ENCODE measurements at places on chromosomes 5 and 9.
A peak's percentile ranks its signal among the peaks of the same experiment; 100 is the strongest.

- DNase-seq, result no peak
These were observed 235.6 kb downstream of the DNAH5 start for GRCh38 chr5:13708906-13709305.

DNA sequence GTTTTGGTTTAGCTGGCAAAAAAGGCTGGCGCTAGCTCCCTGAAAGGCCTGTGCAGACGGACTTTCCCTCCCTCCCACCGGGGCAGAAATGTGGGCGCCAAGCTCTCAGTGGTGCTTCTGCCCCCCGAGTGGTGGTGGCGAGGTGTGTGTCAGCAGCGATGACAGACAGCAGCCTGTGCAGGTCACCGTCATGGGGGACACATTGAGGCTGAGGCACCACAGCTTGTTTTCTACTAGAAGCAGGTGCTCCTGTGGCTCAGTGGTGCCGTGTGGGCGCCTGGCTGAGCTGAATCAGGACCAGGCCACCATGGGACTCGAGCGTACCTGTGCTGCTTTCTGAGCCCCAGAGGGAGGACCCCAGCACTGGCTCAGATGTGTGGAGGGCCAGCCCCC is 6.2 kb downstream of the WNK2 start:
- no peak for DNase-seq

DNA sequence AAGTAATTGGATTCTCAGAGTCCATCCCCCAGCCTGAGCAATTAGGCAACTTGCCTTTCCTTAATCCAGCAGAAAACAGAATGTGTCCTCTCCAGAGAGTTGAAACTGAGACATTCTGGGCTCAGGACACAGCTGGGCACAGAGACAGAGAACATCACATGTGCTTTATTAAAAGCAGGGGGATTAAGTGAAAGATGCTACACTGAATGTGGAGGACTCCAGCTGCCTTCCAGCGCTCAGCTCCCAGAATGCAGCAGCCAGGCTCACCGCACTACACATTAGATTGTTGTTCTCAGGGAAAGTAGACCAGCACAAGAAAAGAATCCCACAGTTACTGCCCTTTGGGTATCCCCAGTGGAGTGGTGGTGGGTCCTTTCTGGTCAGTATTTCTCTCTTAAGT is 141.6 kb upstream of the IL12B start:
- no peak for DNase-seq

DNA sequence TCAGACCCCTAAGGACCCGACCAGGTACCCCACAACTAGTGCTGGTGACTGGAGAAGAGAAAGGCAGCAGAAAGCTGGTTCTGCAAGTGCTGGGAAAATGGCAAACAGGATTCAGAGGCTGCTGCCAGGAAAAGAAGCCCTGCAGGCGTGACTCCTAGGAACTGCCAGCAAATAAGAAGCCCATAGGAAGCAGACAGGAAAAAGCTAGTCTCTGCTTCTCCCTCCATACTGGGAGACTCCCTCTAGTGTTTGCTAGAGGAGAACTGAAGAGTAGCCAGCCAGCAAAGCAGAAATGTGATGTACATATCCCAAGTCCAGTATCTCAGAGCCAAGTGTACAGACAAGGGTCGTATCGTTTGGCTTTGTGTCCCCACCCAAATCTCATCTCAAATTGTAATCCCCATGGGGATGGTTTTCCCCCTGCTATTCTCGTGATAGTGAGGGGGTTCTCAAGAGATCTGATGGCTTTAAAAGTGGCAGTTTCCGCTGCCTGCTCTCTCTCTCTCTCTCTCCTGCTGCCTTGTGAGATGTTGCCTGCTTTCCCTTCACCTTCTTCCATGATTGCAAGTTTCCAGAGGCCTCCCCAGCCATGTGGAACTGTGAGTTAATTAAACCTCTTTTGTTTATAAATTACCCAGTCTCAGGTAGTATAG is 38.1 kb upstream of the TUSC1 start:
- peak; percentile 0 for DNase-seq

GRCh38 chr9:114805670-114806525 is at the start of gene TNFSF15:
Gene TNFSF15, minus strand, starts transcription at chr9:114806039. Its CDS starts 27 bp downstream, at chr9:114806012.
- DNase-seq, result peak; percentile 12

DNA sequence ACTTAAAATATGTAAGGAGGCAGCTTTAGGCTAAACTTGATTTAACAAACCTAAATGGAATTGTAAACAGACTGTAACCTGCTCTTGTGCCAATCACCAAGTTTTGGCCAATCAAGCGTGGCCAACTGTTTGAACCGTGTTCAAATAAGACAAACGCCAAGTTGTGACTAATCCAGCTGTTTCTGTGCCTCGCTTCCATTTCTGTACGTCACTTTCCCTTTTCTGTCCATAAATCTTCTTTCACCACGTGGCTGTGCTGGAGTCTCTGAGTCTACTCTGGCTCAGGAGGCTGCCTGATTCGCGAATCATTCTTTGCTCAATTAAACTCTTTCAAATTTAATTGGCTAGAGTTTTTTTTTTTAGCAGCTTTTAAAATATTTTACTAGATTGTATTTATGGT is 71.3 kb downstream of the LIX1 start:
- no peak for DNase-seq

GRCh38 chr5:173707392-173707791 is 90.9 kb upstream of the BOD1 start:
- DNase-seq, result no peak

DNA sequence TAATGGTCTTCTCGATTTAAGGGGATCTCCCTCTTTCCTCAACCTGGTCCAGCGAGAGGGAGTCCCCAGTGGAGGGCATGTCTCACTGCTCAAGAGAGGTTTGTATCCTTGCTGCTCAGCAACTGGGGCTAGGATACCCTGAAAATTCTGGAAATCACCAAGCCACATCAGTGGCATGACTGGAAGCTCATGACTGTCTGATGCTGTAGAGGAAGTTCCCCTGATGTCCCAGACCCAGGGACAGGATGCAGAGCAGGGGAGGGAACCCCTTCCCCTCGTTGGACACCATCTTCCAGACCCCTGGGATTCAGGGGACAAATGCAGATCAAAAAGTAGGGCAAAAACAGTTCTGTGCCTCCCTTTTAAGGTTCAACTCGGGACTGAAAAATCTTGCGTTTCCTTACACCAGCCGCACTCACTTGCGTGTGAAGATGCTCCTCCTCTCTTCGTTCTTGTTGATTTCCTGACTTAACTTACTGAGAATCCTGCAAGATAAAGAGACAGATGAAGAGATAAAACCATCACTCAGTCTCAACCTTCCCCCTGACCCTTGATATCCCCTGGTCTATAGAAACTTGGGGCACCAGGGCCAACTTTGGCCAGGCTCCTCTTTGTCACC is 22.1 kb downstream of the LCP2 start:
- no peak for DNase-seq

DNA sequence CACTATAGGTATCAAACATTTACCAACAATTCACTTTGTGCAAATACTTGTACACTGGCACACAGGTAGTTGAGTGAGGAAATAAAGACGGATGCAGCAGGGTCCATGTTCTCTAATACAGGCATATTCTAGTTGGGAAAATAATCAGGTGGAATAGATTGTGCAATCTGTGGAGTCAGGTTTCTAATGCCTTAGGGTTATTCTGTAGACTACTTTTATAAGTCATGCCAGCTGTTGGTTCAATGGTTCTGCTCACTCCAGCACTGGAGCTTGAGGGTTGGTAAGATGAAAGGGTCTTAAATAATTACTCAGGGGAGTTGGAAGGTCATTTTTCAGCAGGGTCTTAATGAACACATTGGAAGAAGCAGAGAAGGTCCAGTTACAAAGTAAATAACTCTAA is 690.3 kb upstream of the DMAC1 start:
- no peak for DNase-seq

DNA sequence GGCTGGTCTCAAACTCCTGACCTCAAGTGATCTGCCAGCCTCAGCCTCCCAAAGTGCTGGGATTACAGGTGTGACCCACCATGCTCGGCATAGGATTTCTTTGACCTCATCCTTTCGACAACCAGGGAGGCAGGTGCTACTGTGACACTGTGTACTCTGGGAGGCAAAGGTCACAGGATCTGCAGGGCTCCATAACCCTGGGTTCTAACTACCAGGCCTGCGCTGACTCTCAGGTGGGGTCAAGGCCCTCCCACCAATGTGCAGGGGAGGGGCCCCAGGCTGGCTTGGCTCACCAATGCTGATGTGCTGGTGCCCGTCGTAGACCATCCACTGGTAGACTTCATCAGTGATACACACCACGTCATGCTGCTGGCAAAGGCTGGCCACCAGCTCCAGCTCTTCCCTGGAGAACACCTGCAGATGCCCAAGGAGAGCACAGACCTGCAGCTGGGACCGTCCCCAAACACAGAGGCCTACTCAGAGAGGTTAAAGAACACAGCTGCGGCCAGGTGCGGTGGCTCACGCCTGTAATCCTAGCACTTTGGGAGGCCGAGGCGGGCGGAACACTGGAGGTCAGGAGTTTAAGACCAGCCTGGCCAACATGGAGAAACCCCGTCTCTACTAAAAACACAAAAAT is 7.0 kb upstream of the SPOUT1 start:
- no peak for DNase-seq

- DNase-seq, result no peak
These were observed 129.8 kb downstream of the TMEM174 start for GRCh38 chr5:73302797-73303147.

- DNase-seq, result no peak
These were observed 226.2 kb downstream of the CACNA1B start for GRCh38 chr9:138103849-138104206.

GRCh38 chr5:138369706-138370105 is 17.2 kb downstream of the KDM3B start:
- peak; percentile 87 for DNase-seq

DNA sequence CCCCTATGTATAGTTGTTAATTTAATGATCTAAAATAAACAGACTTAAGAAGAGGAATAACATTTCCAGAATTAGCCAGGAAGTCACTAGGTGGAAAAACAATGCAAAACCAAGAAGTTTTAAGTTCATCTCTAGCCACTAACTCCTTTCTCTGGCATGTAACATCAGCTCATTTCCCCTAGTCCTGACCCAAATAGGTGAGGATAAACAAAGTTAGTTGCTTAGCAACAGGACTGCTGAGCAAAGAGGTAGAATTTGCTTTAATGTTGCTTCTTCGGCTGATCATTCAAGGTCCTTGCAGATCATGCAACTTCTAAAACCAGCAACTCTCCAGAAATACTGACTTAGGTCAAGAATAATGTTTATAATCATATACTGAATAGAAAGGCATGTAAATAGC is 675.8 kb downstream of the CETN3 start:
- no peak for DNase-seq

GRCh38 chr9:36656842-36657241 is 84.1 kb downstream of the MELK start:
- DNase-seq, result no peak

DNA sequence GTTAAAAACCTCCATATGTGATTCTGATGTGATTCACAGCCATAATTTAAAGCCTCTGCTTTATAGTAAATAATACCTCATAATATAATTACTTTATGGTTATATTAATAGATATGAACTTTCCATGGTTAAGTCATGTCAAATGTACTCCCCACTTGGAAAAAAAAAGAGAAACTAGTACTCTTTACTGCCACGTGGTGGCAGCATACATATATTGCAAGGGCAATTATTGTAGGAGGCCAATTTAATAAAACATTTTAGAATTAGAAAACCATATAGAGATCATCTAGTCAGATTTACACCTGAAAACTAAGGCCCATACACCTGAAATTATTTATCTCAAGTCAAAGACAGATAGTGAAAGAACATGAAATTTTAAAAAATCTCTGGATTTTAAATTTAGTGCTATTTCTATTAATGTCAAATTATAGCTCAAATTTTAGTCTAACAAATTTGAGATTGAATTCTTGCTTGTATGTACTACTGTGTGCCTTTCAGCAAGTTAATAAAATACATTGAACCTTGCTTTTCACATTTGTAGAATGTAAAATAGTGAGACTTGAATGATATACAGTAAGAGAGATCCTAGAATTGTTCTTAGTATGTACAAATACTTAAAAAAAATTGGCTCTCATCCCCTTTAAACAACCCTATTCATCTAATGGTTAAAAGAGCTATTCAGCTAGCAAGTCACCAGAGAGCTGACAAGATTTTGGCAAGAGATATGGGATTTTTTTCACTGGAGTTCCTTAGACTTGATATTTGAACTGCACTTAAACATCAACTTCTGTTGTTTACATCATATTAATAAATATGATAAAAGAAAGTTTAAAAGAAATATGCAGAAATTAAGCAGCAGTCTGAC is 603.8 kb downstream of the TLE4 start:
- DNase-seq, result peak; percentile 29

DNA sequence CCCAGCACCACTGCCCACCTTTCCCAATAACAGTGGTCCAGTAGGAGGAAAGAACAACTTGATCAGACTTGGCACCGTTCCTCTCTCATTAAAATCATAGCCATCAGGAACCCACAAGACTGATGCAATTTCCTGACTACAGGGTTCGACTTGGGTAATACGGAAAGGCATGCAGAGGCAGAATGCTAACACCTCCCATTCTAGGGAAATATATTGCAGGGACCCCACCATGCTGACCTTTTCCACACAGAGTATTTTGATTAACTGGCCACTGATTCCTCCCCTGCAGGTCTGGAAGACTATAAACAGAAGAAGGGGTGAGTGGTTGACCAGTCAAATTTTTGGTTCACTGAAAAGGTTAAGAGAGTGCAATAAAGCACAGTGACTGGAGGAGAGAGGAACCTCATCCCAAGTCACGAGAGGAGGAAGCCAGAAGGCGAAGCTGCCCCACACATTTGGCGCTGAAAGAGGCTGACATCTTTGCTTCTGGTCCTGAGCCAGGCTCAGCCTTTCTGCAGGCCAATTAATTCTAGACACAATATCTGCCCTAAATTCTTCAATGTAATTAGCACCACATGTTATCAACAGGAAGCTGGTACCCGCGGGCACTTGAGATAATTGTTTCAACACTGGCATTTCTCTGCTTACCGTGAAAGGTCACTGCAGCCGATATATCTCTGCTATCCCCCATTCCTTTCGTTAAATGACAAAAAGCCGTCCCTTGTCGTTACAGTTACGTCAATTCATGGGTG is 64.7 kb upstream of the SPOCK1 start:
- DNase-seq, result peak; percentile 83

GRCh38 chr9:32292611-32293010 is 91.8 kb upstream of the ACO1 start:
- DNase-seq, result no peak

DNA sequence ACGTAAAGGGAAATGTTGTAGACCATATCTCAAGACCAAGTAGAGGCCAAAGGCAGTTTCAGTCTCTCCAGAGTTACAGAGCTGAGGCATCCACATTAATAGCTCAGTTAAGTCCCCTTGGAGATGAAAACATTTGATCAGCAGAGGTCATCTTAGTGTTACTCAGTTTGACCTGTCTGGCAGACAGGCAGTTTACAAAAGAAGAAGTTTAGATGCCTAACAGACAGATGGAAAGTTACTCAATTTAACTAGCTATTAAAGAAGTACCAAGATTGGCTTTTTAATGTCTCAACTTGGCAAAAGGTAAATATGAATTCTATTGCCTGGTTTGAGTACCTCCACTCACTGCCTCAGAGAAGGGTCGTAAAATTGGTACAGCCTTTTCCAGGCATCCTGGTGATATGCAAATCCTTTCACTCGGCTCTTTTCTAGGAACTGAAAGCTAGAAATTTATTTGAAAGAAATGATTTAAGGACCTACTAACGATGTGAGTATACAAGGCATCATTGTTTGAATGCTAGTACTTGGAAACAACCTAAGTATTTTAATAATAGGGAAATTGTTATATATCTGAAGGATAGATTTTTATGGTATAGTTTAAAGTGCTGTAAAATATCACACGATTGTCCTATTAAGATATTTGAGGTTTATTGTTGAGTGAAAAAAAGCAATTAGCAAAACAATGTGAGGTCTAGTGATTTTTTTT is 14.8 kb downstream of the ACO1 start:
- DNase-seq, result peak; percentile 61

Data from AML-193 (cell line).